ENCODE measurements at places on chromosomes 12 and 14.

DNA sequence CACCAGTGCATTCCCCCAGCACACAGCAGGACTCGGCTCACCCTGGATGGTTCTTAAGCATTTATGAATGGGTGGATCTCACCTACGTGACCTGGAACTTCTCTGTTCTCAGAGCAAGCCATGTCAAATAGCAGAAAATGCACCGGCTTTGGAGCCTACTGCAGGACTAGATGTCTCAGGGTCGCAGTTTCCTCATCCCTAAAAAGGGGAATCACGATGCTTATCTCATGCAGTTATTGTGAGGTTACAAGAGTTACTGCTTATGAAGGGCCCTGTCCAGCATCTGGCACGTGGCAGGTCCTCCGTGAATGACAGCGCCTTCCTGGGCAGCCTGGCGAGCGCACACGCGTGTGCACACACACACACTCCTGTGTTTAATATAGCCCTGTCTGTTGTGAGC lies 128.5 kb downstream of the ETV6 start:
- no peak for DNase-seq

DNA sequence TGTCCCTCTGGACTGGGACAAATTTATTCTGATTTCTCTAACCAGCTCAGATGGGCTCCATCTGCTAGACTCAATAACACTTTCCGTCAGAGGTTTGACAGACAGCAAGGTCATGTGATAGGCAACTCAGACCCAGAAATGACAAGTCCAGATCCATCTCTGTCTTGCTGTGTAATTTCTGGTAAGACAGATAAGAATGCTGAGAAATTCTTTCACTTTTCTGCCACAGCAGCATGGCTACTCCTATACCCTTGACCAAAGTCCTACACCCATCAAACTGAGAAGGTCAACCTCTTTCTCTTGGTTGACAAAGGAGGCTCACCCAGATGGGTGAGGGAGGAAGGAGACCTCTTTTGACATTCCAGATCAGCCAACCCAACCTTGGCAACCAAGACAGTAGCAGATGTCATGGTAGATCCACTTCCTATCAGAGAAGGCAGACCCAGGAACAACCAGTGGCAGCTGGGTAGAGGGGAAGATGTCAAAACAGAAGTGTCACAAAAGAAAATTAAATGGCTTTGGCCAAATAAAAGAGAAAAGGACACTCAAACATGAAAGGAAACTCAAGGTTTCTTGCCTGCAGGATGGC lies 36.9 kb upstream of the PRKAB1 start:
- no peak for DNase-seq

GRCh38 chr12:48981757-48982157 lies 3.6 kb downstream of the WNT1 start:
- DNase-seq = no peak

- no peak for DNase-seq
Observed at GRCh38 chr12:7638064-7638759, 27.5 kb downstream of the APOBEC1 start.

DNA sequence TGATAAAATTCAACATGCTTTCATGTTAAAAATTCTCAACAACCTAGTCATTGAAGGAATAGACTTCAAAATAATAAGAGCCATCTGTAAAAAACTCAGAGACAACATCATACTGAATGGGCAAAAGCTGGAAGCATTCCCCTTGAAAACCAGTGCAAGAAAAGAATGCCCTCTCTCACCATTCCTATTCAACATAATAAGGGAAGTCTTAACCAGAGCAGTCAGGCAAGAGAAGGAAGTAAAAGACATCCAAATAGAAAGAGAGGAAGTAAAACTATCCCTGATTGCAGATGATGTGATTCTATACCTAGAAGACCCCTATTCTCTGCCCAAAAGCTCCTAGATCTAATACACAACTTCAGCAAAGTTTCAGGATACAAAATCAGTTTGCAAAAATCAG lies 52.9 kb downstream of the APOBEC1 start:
- DNase-seq = no peak

DNA sequence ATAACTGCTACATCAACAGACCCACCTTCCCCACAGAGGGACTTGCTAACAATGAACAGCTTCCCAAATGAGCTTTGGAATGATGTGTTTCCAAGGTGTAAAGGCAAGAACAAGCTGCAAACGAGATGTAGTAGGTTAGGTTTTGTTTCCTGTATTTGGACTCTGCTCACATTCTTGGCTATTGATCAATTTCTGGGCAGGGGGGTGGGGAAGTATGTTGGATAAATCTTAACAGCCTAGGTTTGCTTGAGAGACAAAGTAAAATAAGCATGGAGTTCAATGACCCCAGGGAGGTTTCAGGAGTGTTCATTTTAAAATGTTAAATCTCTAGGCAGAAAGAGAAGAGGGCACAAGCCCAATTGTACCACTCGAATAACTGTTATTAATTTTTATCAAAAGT lies 146.6 kb downstream of the DPY19L2 start:
- DNase-seq = no peak

DNA sequence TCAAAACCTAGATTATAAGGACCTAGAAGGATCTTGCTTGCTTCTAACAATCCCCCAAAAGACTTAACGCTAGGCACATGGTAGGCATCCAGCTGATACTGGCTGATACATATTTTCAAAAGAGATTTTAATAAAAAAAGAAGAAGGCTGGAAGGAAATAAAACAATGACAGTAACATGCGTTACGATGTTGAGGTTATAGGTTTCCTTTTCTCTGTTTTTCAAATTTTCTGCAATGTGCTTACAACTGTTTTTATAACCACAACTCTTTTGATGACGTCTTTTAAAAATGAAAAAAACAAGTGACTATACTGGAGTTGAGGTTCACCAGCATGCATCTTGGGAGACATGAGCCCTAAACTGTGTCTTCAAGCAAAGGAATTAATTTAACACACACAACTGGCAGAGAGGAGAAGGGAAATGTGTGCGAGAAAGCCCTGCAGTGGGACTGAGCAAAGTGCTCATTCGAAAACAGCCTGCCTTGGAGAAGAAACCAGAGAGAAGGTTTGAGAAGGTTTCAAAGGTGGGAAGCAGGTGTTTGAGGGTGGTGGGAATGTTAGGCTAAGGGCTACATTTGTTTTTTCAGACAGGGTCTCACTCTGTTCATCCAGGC lies 80.4 kb downstream of the DUSP16 start:
- no peak for DNase-seq
